ENCODE measurements at places on chromosomes 5 and 9.

- no peak for DNase-seq
Measured at GRCh38 chr9:80796632-80797031, 892.7 kb downstream of the TLE1 start.

DNA sequence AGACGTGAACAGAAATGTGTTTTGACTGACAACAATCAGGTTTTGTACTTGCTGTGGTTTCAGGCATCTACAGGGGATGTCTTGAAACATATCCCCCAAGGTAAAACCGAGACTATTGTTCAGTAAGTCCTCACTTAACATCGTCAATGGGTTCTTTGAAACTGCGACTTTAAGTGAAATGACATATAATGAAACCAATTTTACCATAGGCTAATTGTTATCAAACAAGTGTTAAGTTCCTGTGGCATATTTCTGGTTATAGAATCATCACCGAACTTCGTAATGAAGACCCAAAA, 16.4 kb upstream of the OMD start:
- DNase-seq: no peak

DNA sequence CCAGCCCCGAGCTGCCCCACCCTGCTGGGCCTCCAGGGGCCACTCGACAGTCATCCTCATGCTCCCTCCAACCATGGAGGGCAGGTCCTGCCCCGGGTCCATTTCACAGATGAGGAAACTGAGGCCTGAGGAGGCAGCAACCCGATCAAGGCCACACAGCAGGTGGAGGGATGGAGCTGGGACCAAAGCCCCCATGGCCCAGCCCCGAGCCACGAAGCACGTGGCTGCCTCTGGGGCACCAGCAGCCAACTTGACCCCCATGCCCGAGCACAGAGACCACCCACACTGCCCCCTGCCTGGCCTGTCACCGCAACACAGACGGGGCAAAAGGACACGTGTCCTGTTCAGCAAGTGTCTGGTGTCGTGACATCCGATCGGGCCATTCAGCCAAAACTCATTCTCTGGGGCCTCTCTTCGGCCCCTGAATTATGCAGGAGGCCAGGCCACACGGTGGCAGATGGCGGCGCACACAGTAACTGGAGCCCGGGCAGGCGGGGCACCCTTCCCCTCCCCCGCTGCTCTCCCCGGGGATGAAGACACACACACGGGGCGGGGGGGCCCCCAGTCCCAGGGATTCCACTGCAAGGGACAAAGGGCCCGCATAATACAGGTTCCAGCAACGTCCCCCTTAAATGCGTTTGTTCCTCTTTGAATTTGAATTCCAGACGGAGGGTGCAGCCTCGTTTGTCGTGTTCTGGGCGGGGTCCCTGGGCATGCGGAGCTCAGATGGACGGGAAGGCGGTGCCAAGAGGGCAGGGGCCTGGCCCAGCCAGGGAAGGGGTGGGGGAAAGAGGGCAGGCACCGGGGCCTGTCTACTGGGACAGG, 29.4 kb upstream of the TMEM250 start:
- no peak for DNase-seq

DNA sequence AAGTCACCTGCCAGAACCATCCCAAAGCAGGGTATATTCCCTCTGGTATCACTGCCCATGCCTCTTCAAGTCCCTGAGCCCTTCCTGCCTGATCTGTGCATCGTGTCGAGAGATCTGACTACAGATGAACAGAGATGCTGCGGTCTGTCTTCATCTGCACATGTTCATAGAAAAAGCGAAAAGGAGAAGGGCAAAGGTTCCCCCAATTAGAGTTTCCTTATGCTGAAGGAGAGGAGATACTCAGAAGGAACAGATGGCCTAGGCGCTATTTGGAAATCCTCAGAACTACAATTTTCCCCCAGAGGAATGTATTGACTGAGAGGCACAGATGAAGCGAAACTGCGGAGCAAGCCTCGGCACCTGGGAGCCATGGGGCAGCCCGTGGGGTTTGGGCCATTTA, 170.9 kb downstream of the SEC61B start:
- no peak for DNase-seq

- no peak for DNase-seq
Measured at GRCh38 chr9:38006163-38006562, 62.9 kb downstream of the SHB start.

DNA sequence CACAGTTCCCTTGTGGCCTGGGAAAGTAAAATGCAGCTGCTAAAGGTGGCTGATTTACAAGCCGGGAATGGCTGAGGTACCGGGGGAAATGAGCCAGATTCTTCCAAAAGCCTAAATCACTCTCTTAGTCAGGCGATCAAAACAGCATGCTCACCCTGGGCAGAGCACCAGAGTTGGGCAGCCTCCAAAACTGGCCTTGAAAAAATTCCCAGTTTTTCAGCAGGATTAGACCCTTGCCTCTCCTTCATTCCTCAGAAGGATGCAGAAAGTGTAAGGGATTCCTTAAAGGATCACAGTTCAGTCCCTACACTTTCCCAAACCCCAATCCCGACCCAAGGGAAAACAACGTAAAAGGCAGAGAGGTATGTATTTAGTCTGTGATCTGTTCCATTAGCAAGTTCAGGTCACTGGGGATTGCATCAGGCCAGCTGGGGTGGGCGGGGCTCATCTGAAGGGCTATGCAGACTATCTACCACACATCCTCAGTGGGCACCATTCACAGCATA, 16.9 kb downstream of the TMEM174 start:
- DNase-seq: no peak

GRCh38 chr5:32932241-32932935, 221.3 kb downstream of the NPR3 start:
- DNase-seq: no peak

- no peak for DNase-seq
Measured at GRCh38 chr9:86185872-86186271, 73.6 kb downstream of the C9orf153 start.

- DNase-seq: no peak
Measured at GRCh38 chr5:159324102-159324755, 6.1 kb downstream of the IL12B start.

DNA sequence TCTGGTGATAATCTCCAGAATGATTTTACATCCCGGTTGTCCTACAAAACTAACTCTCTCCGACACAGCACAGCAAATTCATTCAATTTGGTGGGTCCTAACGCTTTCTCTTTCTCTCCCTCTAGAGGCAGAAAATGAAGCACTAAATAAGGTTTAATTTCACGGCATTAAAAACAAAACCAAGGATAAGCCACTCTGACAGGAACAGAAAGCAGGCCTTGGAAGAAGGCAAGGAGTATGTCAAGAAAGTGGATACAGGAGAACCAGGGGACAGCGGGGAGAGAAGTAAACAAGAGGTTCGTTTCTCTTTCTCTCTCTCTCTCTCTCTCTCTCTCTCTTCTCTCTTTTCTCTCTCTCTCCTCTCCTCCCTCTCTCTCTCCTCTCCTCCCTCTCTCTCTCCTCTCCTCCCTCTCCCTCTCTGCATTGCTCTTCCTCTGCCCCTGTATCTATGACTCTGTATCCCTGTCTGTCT, 49.8 kb downstream of the EBF1 start:
- DNase-seq: no peak

DNA sequence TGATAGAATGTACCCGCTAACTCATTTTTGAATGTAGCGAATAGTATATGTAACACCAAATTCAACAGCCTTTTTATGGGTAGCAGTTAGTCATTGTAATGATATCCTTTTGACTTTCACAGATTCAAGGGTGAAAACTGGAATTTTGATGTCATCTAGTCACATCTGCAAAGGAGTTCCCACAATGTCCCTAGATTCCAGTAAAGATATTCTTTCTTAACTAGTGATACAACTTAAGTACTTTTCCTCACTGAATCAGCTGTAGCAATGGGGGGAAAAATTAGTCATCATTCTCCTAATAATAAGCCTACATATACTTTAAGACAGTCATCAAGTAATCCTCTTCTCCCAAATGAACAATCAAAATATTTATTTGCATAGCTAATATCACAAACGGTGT, 11.5 kb upstream of the SSBP2 start:
- DNase-seq: no peak

- DNase-seq: no peak
Measured at GRCh38 chr5:78397831-78398230, 37.4 kb downstream of the SCAMP1 start.

DNA sequence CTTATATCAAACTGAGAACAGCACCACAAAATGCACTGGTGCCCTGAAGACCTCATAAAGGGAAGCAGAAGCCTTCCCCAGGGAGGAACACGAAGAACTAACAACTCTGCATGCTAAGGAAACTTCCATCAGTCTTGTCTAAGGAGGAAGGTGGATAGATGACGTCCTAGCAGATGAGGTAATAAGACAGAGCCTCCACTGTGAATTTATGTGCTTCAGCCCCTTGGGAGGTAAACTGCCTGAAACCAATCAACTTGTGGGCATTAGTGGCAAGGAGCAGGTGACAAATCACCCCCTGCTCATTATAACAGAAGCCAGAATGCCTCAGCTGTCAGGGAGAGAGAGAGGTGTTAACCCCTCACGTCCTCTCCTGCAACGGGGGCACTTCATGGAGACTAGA, 48.9 kb upstream of the SPIN1 start:
- DNase-seq: no peak

DNA sequence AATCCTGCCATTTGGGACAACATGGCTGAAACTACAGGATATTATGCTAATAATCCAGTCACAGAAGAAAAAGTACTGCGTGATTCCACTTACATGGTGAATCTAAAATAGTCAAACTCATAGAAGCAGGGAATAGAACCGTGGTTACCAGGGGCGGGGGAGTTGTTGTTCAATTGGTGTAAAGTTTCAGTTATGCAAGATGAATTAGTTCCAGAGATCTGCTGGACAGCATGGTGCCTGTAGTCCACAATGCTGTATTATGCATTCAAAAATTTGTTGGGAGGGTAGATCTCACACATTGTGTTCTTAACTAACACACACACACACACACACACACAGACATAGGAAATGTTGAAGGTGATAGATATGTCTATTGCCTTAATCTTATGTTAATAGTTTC, 480.5 kb downstream of the DMRT2 start:
- DNase-seq: no peak

GRCh38 chr5:52956915-52957747, 32.0 kb upstream of the ITGA2 start:
- no peak for DNase-seq

- no peak for DNase-seq
Measured at GRCh38 chr5:82334085-82334692, 56.0 kb upstream of the RPS23 start.

DNA sequence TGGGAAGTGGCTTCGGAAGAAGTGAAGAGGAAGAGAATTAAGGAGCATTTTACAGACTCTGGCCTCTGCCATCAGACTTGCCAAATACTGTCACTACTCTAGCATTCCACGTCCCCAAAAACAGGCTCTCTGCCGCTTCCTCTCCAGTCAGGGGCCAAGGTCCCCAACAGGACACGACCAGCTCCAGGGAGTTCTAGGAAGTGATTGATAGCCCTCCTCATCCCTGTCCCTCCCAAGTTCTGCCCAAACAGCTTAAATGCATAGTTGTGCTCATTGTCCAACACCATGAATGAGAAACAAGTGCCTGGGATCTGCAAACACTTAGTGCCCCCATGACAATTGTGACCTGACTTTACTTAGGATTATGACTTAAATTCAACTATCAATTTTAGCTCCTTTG, 96.5 kb downstream of the MED10 start:
- no peak for DNase-seq

DNA sequence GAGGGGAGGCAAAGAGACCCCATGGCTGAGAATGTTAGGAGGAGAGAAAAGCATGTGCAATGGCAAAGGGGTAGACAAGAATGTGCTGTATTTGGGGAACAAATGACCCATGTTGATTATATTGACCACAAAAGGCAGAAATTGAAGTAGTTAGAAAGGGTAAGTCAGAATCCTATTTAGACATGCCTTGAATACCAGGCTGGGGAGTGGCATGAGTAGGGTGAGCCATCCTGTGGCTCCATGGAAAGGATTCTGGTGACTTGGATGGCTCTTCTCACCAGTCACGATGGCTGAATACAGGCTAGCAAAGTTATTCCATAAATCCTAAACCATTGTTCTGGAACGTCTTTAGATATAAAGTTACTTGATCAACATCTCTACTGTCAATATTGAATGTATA, 73.4 kb upstream of the MEF2C start:
- no peak for DNase-seq

GRCh38 chr5:88226881-88227450, 41.7 kb downstream of the TMEM161B start:
- DNase-seq: no peak

GRCh38 chr5:131254741-131255140, 9.1 kb upstream of the CDC42SE2 start:
- DNase-seq: no peak

GRCh38 chr9:91427873-91428272, 4.2 kb upstream of the NFIL3 start:
- DNase-seq: no peak

- no peak for DNase-seq
Measured at GRCh38 chr5:28344836-28345433, 1306.5 kb upstream of the CDH9 start.

DNA sequence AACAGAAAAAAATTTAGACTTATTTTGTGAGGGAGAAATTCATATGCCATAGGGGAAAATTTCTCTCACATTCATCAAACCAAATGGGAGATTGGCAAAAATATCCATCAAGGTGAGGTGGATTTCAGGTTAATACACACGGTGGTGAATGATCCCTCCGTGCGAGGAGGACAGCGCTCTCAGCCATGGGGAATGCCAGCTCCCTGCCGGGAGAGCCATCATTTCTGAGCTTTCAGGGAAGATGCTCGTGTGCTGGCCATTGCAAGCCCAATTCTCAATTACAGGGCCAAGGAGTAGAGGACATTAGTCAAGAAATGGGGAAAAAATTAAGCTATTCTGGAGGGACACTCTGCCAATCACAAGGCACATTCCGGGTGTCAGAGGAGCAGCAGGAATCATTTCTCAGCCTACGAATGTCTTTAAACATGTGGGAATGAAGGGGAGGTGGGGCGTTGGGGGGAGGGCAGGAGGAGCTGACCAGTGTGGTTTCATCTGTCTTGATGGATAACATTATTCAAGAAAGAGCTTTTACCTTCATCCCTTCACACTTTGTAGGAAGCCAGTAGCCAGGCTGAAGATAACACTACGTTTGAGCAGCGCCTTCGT, 165.5 kb downstream of the DAB2IP start:
- DNase-seq: no peak

- DNase-seq: no peak
Measured at GRCh38 chr9:87270221-87270847, 227.3 kb upstream of the DAPK1 start.

DNA sequence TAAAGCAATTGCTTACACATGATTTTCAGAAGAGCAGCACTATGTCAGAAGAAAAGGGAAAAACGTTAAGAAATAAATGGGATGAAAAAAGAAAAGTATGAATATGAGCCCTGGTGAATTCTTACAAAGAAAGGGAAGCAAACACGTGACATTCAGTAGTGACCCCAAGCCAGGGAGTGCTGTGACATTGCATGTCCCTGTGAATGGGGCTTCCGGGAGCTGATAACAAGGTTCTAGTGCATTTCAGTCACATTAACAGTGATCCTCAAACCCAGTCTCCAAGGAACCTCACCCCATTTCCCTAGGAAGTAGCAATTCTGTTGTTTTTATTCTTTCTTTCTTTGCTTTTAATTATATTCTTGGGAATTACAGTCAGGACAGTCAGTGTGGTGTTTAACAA, 27.3 kb downstream of the TMEM252 start:
- DNase-seq: no peak

- DNase-seq: no peak
Measured at GRCh38 chr9:78839252-78839651, 542.3 kb downstream of the PSAT1 start.

- DNase-seq: no peak
Measured at GRCh38 chr5:127447827-127448226, 69.6 kb upstream of the PRRC1 start.

Data from CD8-positive, alpha-beta memory T cell (primary cell).